ENCODE measurements at places on chromosomes 4 and X.

DNA sequence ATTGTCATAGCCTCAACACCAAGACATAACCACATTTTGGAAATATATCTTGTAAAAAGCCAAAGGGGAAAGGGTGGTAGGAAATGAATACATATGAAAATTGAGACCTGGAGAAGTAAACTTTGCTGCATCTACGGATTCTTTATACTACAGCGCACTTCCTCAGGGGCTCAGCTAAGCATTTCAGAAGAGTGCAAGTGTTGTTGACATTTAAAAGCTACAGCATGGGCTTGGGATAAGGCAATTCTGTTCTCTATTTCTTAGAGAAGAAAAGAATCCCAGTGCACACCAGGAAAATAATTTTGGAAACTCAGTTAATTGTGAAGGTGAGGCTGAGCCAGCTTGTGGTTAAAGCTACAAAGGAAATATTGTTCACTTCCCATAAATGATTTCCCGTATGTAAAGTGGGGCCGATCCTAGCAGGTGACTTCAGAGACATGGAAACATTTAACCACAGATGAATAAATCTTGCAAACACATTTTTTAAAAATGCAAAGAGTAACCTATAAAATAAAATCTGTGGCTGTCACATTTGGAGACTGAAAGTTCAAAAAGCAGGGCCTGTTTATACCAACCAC, 12.6 kb upstream of the GBA3 start:
- no peak for DNase-seq

DNA sequence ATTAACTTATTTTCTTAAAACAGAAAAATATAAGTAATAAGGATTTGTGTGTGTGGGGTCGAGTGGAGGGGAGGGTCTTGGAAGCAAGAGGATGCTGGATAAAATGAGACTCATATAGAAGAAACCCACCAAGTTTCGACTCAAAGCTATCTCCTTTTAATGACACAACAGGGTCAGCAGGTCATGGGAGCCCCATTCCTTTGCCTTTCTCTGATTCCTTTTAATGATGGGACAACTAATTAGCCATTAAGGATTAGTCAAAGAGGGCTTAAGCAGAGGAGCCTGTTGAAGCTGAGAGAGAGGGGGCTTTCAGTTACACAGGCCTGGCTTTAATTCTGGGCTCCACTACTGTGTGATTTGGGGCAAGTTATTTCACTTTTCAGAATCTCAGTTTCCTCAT, 102.8 kb downstream of the GPR50 start:
- no peak for DNase-seq

DNA sequence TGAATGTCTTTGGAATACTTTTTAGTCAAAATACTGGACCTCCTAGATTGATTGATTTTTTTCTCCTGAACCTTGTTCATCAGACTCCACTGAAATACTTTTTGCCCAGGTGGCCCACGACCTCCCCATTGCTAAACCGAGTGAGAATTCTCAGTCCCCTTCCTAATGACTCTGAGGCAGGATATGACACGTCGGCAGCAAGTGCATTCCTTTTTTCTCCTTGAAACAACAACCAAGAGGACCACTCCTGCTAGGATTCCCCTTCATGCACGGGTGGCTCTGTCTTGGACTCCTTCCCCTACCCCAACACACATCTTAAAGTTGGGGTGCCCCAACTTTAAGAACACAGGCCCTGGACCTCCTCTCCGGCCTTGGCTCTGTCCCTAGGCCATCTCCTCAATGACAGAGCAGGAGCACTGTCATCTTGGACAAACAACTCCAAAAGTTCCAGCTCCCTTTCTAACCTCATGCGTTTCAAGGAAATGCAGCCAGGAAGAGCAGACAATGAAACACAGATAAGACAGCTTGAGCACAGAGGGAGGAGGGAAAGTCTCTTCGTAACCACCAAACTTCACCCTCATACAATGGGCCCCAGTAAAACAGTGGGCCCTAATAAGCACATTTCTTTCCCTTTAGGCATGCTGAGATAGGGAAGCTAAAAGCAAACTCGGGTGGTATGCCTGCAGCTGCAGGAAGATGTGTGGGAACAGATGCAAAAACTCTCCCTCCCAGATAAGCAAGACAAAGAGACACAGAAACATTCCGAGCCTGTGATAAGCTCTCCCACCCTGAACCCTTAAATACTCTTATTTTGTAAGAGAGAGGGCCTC, 33.9 kb downstream of the ZBTB49 start:
- no peak for DNase-seq

DNA sequence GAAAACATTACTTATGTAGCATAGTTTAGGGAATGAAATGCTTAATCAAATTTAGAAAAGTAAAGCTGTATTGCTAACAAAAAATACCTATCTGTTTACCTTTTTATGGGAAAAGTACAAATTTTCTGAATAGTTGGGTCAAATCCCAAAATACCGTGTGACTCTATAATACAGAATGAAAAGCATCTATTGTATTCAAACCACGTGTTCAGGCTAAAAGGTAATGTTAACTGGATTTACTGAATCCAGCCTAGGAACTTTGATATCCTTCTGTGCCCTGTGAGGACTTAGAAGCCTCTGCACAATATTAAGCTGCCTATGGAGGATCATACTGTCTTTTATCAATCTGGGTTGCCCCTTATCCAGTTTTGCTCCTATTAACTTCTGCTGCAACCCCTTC, 36.3 kb upstream of the AGA start:
- DNase-seq: no peak

DNA sequence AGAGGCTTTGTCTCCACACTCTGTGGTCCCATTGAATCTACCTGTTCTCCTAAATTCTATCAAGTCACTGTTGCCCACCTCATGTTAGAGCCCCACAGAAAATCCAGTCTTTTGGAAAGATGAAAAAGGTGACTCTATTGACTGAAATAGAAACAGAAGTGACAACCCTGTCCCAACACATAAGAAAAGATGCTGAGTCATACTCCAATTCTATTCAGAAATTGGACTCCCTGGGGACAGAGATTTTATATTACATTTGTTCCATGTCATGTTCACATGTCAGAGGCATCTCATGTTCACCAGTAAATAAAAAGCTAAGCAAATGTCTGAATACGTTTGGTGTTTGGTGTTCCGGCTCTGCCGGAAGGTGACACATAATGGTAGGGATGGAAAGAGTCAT, 2.9 kb upstream of the GRPR start:
- no peak for DNase-seq

GRCh38 chrX:153778181-153778580, 2.7 kb upstream of the SRPK3 start:
- DNase-seq: no peak

- no peak for DNase-seq
Measured at GRCh38 chr4:4524364-4524763, 17.5 kb downstream of the STX18 start.

DNA sequence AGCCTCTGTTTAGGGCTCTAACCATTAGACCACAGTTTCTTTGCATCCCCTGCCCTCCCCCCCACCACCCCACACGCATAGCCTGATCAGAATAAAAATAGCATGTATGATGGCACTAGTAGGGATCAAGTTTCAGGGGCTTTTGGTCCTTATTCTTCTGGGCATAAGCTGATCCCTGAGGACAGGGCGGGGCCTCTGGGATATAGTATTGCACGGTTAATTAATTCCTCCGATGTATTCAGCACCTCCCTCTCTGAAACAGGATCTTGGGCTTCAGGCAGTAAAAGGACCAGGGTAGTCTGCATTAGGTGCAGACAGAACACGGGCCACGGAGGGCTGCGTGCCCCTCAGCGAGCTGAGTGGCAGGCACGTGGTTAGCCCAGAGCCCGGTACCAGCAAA, 57.1 kb downstream of the ELF4 start:
- DNase-seq: no peak

- no peak for DNase-seq
Measured at GRCh38 chr4:11743236-11743635, 314.5 kb upstream of the HS3ST1 start.

DNA sequence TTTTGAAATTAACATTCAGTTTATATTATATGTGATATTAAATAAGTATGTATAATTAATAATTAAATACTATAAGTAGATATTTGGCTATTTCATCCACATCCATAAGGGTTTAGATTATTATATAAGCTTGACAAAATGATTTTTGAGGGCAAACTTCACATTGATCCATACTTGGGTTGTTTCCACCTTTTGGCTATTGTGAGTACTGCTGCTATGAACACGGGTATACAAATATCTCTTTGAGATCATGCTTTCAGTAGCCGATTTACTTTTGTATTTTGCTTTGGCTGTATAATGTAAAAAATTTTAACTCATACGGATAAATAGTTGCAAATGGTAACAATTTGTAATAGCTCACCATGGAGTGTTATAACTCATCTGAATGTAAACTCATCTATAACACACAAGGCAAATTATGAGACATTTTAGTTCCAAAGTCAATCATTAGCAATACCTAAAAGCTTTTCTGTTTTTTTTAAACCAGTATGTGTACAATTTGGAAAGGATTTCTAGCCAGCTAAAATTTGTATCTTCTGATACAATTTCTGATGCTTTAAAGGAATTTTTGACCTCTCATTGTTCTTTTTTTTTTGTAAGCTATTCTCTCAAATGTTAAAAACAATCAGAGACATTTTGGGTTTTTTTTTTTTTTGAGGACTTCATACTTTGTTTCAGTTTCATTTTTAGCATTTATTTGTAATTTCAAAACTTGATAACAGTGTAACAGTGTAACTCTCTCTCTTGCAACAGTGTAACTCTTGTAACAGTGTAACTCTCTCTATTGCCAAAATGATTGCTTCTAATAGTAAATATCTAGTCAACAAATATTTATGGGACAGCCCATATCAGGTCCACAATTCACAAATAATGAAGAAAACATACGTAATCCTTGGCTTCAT, 51.8 kb upstream of the ARX start:
- no peak for DNase-seq

- no peak for DNase-seq
Measured at GRCh38 chr4:189299706-189300105, 641.0 kb upstream of the FRG1 start.

DNA sequence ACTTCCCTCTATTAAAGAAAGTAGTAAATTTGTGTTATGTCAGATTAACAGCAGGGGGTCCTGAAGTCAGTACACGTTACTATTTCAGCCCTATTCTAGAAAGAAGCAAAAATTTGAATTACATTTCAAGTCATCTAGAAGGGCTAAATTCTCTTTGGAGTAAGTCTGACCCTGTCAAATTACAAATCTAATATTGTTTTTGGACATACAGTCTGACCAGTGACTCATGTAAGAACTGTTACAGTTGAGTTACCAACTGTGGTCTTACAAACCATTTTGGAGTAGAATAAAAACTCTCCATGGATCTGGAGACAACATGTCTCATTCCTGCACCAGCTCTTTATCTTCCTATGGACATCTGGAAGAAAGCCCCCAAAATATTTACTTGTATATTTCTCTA, 36.0 kb upstream of the GYPA start:
- no peak for DNase-seq

GRCh38 chr4:148205476-148205875, 236.7 kb downstream of the NR3C2 start:
- no peak for DNase-seq

DNA sequence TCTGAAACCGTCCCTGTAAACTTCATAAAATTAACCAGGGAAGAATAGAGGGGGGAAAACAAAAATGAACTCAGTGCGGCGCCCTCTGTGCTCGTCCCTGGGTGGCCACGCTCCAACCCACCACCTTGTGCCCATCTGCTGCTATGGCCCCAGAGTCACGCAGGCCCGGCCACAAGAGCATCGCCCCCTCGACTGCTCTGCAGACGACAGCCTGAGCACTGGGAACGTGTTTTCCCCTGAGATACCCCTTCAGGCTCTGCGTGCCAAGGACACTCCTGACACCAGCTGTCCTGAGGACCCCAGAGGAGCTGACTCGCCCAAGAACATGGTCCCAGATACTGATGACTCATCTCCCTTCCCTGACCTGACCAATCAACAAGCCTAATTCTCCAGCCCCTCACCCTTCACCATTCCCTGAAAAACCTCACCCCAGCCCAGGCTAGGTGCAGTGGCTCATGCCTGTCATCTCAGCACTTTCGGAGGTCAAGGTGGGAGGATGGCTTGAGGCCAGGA, 64.1 kb upstream of the GPR78 start:
- DNase-seq: no peak

DNA sequence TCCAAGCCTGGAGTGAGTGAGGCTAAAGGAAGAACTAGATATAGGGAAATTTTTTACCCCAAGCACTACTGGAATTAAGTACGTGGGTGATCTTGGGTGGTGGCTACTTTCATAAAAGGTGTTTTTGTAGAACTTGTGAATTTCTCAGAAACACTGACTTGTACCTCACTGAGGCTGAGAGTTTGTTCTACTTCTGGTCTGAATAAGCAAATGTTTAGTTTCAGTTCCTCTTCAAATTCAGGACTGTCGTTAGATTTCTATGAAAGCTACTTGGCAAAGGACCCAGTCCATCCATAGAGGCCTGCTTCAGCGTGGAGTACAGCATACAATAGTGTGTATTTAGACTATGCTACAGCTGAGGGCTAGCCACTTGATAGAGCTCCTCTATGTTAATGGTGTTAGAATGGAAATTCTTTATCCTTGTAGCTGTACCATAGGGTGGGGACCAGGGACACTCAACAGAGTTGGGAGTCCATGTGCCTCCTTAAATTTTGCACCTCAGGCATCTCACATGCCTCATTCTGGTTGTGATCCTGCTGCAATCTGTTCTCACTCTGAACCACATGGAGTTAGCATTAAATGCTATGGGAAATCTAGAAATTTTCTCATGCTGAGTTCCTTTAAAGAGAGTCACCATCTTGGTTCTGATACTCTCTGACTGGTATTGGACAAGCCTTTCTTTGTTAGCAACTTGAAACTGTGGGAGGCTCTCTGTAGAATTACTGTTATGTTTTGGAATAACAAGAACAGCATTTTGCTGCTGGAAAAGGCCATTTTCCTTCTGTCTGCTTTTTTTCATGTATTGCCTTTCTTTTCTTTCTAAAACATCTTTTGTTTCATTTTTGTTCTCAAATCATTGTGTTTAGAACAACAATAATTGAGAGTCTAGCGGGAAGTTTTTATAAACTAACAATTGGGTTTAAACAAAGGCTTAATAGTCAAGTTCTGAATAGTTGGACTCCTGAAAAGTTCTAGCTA, 86.8 kb downstream of the PDGFRA start:
- no peak for DNase-seq
